ENCODE measurements at places on chromosomes 7 and 10.

DNA sequence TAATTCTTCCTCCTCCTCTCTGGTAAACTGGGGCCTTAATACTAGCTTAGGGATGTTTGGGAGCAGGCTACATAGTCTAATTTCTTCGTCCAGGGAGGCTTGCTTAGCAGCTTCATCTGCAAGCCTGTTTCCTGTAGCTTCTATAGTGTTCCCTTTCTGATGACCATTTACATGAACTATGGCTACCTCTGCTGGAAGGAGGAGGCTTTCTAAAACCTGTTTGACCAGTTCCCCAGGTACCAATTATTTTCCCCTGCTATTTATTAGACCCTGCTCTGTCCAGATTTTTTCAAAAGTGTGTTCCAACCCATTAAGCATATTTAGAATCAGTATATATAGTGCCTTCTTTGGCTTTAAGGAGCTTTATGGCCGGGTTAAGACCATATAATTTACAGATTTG is 38.8 kb upstream of the DNAH11 start:
- DNase-seq: peak; percentile 23

- no peak for DNase-seq
Measured at GRCh38 chr10:64113792-64114191, 592.6 kb downstream of the REEP3 start.

DNA sequence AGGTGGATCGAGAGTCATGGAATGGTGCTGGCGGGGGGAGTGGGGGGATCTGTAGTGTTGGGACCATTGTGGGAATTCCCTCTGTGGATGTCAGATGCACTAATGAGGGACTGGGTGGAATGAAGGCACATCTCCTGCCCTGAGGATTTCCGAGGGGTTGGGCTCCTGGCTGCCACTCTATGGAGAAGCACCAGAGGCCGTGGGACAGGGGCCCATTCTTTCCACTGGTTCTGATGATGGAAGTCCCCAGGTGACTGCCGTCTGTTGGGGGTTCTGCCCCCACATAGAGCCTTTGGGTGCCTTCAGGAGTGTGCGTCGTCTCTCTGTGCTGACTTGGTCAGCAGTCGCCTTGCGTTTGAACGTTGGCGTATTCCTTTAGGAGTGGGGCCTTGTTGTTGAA is 202.9 kb downstream of the GLRX3 start:
- no peak for DNase-seq

- peak; percentile 66 for DNase-seq
Measured at GRCh38 chr7:92645114-92646061, 55.2 kb upstream of the FAM133B start.
